ENCODE measurements at places on chromosomes 2 and 18. TPM values are rescaled to one million over a fixed set of nuclear protein-coding genes. Genes with fewer than 3 reads are reported as not detected.
A peak's percentile ranks its signal among the peaks of the same experiment; 100 is the strongest.

RAB27B gene
- total RNA-seq: 0.07 TPM

DNA sequence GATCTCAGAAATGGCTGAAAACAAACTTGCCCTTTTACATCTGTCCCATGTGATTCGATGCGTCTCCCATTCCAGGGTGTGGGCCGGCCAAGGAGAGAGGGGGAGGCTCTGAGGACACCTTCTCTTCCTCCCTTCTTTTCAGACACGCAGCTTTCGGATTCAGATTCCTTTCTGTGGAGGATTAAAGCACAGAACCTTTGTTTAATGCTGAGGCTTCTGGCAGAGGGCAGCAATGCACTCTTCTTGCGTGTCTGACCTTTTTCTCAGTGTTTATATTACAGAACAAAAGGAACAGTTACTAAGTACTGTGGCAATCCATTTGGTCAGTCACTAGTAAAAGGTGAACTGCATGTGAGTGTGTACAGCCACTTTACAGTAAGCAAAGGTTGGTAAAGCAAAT, 268.9 kb upstream of the CCDC68 start:
- DNase-seq: no peak
- no peak overlapping the region for H3K4me3 ChIP-seq
- peaks cover 75% of the 10 kb centered on the region for H3K36me3 ChIP-seq
- H3K4me1 ChIP-seq: no peaks in the 10 kb centered on the region
- no peak overlapping the region for H3K27ac ChIP-seq

DNA sequence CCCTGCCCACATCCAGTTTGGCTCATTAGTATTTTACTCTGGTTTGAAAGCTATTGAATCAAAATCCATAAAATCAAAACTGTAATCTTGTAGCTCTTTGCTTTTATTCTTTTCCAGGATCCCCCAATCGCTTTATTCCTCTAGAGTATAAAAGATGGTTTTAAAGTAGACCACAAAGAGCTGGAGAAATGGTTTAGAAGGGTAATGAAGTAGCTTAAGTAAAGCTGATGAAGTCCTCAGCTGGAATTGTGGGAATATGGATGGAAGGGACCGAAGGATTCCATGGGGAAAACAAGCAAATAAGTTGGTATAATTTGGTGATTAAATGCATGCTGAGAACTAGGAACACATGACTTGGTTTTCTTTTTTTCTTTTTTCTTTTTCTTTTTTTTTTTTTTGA, 12.3 kb downstream of the ARHGAP28 start:
- H3K27me3 ChIP-seq: no peaks in the 10 kb centered on the region
- H3K27ac ChIP-seq: no peak overlapping the region
- no peaks in the 10 kb centered on the region for H3K36me3 ChIP-seq
- no peaks in the 10 kb centered on the region for H3K4me1 ChIP-seq
- H3K4me3 ChIP-seq: no peak overlapping the region
- no peak for DNase-seq

DNA sequence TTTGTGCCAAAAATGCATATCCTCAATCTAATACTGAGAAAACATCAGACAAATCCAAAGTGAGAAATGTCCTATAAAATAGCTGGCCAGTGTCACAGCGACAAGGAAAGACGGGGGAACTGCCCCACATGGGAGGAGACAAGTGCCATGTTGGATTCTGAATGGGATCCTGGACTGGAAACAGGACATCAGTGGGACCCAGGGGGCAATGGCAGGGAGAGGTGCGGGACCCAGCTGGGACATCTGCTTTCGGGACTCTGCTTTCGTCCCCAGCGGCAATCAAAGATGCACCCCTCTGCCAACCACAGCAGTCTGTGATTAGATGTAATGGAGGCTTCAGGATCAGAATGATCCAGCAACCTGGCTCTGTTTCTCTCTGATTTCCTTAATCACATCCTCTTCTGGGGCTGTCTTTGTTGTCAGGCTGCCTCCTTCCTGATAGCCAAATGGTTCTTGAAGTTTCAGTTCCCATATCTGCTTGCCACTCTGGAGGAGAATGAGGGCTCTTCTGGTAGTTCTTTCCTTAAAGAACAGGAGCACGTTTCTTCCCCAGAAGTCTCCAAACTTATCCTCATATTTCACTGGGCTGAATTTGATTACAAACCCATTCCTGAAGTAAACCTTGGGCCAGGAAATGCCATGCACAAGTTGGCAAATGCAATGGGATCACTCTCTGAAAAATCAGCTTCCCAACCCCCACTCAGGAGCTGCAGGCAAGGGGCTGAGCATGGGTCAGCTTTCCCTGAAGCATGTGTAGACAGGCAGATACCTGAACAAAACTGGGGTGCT, 13.6 kb upstream of the PROC start:
- no peaks in the 10 kb centered on the region for H3K36me3 ChIP-seq
- peaks cover 19% of the 10 kb centered on the region for H3K4me1 ChIP-seq
- H3K4me3 ChIP-seq: no peak overlapping the region
- DNase-seq: peak; percentile 42
- H3K27ac ChIP-seq: no peak overlapping the region

CRYGC gene
- total RNA-seq: not detected

Data from B cell (primary cell).